ENCODE measurements at places on chromosomes 12 and 14.
A peak's percentile ranks its signal among the peaks of the same experiment; 100 is the strongest.

DNA sequence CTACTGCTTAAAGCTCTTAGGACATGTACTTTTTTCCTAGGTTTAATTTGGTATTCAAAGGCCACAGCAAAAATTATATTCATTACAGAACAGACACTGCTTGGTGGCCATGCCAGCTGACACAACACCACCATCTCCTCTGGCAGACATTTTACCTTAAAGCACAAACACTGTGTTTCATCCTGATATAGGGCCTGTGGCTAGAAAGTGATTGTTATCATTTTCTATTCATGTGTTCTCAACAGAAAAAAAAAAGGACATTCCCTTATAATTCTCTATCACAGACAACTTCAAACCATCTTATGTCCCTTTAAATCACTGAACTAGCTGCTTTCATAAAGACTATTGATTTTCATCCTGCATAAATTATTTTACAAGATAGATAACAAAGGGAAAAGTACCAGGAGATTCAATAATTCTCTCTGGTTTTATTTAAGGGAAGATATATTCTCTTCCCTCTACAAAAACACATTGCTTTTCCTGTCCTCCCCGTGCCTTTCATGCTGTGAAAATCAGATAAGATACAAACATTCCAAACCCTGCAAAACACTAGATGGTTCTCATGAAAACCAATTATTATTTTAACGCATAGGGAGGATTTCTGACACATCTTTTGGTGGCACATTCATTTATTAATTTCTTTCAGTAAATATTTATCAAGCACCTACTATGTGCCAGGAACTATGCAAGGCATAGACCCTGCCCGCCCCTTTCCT is 139.3 kb upstream of the TMCC3 start:
- DNase-seq, result no peak

DNA sequence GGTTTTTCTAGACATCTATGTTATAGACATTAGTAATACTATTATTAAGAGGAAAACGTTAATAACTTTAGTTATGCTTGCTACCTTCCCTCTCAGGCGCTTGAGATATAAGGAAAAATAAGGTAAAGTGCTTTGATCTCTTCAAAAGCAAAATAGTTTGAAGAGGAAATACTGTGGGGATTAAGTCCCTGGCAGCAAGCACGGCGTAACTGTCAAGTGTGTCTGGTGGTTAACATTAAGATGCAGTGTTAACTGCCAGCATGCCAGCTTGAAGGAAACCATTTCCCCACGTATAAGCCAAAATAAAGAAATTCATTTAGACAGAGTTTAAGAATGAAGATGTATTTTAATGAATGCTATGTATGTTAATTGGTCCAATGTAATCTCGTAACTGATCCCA is 31.8 kb downstream of the PELI2 start:
- DNase-seq, result no peak

DNA sequence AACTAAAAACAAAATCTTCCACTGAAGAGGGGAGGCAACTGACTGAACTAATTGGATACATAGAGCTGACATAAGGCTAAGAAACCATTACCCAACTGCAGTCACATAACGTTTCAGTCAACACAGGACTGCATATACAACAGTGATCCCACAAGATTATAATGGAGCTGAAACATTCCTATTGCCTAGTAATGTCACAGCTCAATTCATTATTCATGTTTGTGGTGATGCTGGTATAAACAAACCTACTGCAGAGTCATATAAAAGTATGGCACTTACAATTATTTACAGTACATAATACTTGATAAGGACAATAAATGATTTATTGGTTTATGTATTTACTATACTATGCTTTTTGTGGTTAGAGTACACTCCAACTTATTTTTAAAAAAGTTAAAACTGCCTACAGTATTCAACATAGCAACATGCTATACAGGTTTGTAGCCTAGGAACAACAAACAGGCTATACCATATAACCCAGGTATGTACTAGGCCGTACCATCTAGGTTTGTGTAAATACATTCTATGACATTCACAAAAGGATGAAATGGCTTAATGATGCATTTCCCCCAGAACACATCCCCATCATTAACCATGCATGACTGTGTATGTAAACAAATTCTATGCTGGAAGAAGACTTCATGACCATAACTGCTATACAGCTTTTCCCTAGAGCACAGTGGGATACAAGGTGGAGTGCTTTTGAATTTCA is 4.3 kb downstream of the NAP1L1 start:
- DNase-seq, result no peak

GRCh38 chr12:98399532-98399931 is 115.9 kb upstream of the TMPO start:
- DNase-seq, result peak; percentile 7

DNA sequence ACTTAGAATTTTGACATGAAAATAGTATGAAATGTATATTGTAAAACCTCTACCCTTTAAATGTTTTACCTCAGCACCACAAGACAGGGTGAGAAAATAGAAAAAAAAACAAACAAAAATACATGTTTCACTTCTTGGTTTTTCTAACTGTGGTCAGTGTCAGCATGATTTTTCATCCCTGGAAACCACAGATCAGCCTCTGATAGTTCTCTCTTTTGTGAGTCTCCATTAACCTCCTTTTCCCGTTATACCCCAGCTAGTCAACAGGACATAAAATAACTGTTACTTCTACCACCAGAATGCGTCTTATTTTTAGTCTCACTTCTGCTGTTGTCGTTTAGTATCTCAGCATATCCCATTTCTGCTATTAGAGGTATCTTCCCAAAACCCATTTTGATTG is 48.3 kb upstream of the KCNMB4 start:
- DNase-seq, result no peak

- DNase-seq, result no peak
These were observed 55.3 kb downstream of the RIN3 start for GRCh38 chr14:92568621-92569479.

DNA sequence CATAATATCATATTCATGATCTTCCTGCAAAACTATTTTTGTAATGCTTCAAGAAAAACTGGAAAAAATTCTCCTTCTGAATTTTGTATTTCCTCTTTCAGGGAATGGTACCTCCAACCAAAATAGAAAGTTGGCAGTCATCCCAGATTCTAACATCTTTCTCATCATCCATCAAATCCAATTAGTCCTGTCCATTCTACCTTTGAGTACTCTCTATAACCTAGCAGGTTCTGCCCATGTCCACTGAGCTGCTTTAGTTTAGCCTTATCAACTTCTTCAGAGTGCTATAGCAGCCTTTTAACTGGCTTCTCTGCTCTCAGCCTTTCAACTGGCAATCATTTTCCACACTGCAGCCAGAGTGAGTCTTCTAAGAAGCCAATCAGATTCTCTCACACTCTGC is 236.2 kb downstream of the AKAP6 start:
- no peak for DNase-seq

GRCh38 chr14:74472601-74473000 is 20.5 kb downstream of the NPC2 start:
- no peak for DNase-seq

DNA sequence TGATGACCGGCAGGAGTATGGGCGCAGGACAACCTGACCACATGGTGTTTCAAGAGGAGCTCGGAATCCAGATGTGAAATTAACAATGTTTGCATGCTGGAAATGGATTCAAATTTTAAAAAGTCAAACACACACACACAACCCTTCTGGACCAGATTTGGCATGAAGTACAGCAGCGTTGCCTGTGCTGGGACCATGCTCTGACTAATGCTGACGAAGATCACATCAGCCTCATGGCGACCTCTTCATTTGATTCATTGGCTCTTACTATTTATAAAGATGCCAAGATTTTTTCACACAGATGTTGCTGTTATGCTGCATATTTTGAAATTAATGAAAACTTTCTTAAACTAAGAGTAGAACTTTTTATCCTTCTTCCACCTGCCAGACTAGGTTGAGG is 926.6 kb upstream of the TMEM132C start:
- no peak for DNase-seq

GRCh38 chr12:28872654-28873268 is 276.3 kb upstream of the FAR2 start:
- DNase-seq, result no peak

- no peak for DNase-seq
These were observed 530 bp upstream of the NEMF start for GRCh38 chr14:49853158-49853477.

DNA sequence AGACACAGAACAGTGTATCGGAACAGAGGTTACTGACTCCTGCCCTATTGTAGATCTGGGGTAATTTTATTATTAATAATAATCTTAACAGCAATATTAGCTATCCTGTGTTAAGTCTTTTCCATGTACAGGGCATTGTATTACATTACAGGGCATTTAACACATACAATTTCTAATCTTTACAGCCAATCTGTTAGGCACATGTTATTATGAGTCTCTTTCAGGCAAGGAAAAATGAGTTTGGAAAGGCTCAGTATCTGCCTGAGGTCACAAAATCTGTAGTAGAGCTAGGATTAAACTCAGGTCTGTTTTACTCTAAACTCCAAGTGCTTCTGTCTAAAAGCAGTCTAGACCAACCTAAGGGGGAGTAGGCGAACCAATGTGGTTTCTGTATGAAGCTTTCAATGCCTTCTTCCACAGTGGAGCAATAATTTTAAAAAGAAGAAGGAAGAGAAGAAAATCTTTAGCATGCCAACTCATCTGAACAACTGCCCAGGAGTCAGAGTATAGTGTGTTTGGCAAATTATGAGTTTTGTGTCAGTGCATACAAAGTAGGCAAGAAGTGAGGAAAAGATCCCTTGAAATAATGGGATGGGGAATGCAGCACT is 192.6 kb downstream of the CHST11 start:
- no peak for DNase-seq

GRCh38 chr14:96514694-96515093 is 12.5 kb downstream of the PAPOLA start:
- DNase-seq, result no peak

DNA sequence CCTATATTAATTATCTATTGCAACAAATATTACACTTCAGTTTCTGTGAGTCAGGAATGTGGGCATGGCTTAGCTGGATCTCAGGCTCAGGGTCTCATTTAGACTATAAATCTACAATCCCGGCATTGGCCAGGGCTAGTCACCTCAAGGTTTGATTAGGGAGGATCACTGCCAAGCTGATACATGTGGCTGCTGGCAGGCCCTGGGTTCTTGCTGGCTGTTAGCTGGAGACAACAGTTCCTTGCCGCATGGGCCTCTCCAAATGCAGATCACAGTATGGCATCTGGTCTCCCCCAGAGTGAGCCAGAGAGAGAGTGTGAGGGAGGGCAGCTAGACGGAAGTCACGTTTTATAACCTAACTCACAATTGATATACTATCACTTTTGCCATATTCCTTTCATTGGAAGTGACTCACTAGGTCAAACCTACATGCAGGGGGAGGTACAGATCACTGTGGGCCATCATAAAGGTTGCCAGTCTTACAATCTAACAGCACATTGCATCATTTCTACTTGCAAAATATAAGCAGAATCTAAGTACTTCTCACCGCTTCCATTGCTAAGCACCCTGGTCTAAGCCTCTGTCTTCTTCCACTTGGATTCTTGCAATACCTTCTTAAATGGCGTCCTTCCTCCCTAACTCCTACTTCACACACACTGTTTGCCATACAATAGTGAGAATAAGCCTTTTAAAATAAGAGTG is 174.0 kb upstream of the ARHGAP5 start:
- DNase-seq, result no peak

- no peak for DNase-seq
These were observed 5.0 kb downstream of the TBX5 start for GRCh38 chr12:114400925-114401324.

DNA sequence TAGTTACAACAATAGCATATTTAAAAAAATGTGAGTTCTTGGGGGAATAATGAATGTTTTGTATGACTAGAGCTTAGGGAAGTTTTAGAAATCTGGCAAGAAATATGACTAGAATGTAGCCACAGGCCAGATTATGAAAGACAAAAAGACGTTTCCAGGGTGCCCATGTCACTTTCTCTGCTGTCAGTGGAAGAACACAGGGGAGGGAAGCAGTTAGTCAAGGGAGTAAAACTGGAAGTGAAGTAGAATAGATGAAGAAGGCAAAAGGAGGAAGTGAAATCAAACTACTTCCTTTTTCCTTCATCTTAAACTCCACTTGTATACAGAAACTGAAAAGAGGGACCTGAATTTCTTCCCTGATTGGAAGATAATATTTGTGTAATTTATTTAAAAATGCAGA is 81.2 kb upstream of the ATP2B1 start:
- no peak for DNase-seq

GRCh38 chr14:66291756-66292155 is 194.4 kb upstream of the CCDC196 start:
- DNase-seq, result no peak

DNA sequence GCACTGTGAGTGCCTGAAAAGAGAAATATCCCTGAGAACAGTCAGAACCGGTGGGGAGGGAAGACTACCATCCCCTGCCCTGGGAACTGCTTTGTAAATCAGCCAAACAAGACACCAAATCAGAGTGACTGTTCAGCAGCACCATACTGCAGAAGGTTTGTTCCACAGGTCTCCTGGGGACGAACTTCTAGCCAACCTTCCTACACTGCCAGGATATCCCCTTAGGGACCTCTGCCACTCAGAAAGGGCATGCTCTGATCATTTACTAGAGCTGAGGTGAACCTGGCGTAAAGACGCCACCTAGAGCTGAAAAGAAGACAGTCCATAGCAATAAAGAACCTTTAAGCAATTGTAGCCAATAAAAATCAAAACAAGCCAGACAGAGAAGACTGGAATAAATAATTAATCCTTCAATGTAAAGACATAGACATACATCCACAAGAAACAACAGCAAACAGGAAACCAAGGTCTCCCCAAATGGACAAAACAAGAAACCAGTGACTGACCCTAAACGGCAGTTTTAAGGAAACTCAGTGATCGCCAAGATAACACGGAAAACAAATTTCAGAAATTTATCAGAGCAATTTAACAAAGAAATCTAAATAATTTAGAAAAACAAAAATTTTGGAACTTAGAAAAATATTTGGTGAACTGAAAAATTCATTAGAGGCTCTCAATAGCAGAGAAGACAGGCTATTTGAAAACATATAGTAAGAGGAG is 228.1 kb upstream of the AMIGO2 start:
- DNase-seq, result no peak

GRCh38 chr12:110353211-110353965 is 50.1 kb downstream of the ANAPC7 start:
- no peak for DNase-seq

DNA sequence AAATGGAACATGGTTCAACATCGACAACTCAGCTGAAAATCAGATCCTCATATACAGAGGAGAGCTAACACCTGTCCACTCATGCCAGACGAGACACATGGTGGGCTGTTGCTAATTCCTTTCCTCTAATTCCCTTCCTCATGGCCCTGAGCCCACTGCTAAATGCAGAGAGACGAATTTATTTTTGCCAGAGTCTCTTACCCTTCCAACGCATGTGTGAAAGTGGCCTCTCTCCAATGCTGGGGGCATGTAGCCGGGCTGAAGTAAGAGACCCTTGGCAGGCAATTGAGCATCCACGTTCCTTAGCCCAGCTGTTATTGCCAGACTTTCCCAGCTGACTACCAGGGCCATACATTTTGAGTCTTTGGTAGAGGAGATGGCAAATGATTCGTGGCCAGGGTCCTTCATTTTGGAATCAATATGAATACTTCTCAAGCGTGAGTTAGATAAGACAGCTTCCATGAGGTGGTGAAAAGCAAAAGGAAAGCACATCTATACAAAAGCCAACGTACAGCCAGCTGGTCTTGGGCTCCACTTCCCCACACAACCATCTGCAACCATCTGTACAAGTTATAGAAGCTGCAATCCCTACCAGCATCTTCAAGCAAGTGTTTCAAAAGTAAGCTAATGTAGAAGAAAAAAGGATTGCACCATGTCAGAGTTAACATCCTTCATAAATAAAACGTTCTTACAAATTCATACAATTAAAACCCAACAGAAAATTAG is 28.6 kb downstream of the CORO1C start:
- DNase-seq, result no peak

- DNase-seq, result no peak
These were observed 67.1 kb upstream of the DDX11 start for GRCh38 chr12:31006416-31007152.

Measured in activated CD4-positive, CD25-positive, alpha-beta regulatory T cell (primary cell).